ENCODE measurements at places on chromosomes 5 and 9.

- DNase-seq, result no peak
Observed at GRCh38 chr9:134938346-134939079, 20.8 kb upstream of the FCN1 start.

- no peak for DNase-seq
Observed at GRCh38 chr9:70260606-70261005, 1.8 kb downstream of the SMC5 start.

- no peak for DNase-seq
Observed at GRCh38 chr9:36045610-36046009, 8.9 kb downstream of the RECK start.

- no peak for DNase-seq
Observed at GRCh38 chr9:129258823-129259301, 80.8 kb upstream of the IER5L start.

DNA sequence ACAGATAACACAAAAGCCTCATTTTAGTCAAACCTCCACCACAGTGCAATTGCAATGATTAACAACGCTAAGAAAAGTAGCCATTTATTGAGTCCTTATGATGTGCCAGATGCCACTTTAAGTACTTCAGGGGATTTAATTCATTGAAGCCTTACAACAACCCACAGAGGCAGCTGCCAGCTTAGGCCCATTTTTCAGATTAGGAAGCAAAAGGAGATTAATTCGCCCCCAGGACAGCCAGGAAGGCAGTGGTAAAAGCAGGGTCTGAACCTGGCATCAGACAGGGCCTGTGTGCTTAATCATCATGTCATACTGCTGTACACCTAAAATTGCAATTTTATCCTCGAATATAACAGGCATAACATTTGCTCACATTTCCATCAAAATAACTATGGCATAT, 23.9 kb downstream of the MED27 start:
- no peak for DNase-seq

- DNase-seq, result no peak
Observed at GRCh38 chr9:35935261-35935660, 22.7 kb downstream of the OR2S2 start.

DNA sequence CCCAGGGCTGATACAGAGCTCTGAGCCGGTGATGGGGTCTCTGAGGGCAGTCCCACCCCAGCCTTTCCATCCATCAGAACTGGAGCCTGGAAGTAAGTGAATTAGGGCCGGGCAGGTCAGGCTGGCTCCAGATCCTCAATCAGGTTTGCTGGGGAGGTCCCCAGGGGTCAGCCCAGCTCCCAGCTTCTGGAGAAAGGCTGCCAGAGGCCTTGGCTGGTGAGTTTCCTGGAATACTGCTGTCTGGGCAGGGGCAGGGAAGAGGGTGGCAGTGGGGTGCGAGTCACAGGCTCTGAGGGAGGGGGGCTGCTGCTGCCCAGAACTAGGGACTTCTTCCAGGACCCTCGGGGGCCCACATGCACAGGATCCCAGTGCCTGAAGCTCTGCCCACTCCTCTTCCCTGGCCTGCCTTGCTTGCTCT, 200.6 kb upstream of the MVB12B start:
- no peak for DNase-seq

- DNase-seq, result no peak
Observed at GRCh38 chr9:106731910-106732309, 131.1 kb upstream of the ZNF462 start.

DNA sequence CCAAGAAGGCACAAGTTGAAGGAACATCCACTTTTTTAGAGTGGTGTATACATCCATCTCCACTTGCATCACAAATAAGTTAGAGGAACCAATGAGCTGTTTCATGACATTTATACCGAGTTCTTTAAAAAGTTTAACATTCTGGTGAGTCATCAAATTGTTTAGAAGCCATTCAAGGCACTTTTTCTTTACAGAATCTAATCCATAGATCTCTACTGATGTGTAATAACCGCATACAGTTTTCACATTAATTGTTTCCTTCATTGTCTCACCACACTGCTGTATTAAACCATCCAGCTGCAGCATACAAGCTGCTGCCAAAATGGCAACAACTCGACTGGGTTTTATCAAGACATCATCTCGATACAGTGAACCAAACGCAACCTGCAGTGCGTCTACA, 744 bp downstream of the GMCL2 start:
- no peak for DNase-seq

- DNase-seq, result no peak
Observed at GRCh38 chr5:124341066-124341858, 405.2 kb downstream of the ZNF608 start.

DNA sequence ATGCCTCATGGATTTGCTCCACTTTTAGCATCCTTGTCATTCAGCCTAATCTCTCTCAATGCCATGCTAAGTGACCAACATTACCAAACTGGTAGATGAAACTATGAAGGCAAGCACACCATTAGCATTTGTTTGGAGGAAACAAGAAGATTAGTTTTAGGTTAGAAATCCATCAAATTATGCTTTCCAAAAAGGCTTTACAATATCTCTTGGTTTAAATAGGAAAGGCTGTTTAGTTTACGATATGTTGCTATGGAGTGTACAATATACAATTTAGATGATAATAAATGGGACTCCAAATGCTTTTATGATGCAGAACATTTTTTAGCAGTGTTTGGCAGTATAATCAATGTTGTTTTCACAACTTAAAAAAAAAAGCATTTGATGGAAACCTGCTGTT, 47.8 kb upstream of the CTXN3 start:
- no peak for DNase-seq

DNA sequence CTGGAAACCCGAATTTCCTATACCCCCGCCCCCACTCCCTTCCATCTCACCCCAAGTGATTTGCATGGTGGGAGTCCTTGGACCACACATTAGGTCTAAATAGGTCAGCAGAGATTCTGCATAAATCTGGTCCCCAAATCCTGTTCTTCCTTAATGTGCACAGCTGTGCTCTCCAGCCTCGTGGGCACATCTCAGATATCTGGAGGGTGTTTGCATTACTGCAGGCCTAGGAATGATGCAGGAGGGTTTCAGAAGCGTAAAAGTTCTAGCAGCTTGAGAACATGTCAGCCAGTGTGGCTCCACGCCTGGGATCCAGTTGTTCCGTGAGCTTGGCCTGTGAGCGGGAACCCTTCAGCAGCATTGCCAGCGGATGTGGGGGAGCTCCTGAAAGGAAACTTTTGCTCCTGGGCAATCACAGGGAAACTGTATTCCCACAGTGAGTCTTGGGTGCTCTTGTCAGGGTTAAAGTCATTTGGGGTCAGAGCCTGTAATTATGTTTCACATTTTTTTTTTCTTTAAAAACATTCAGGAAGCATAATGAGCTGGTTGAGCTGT, 12.9 kb downstream of the ARHGAP26 start:
- no peak for DNase-seq

- no peak for DNase-seq
Observed at GRCh38 chr5:30693326-30693725, 500.2 kb upstream of the CDH6 start.

DNA sequence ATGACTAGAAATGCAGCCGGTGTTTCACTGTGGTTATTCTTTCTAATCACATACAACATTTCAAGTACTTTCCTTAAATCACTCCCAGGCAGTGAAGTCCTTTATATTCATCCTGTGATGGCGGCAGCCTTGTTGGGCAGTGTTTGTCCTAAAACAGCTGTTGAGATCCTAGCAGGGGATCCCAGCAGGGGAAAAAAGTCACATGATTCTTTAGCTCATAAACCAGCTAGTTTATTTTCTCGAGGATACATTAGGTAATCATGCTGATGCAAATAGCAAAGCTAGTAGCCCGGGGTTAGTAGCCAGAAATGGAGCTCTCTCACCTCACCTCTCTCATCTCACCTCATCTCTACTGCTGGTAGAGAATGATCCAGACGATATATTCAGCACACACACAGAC, 70.5 kb downstream of the FOXD1 start:
- DNase-seq, result no peak
